ENCODE measurements at places on chromosomes 3 and 15.

- DNase-seq, result no peak
Measured at GRCh38 chr3:46861605-46862368, 1.5 kb downstream of the MYL3 start.

GRCh38 chr3:53974324-53974723 lies 82.7 kb upstream of the SELENOK start:
- no peak for DNase-seq

GRCh38 chr3:37810848-37811247 lies 50.8 kb upstream of the CTDSPL start:
- DNase-seq, result no peak

GRCh38 chr3:129727707-129728106 lies 121.2 kb upstream of the PLXND1 start:
- no peak for DNase-seq

GRCh38 chr3:170171563-170171962 lies 10.0 kb downstream of the PHC3 start:
- DNase-seq, result no peak

DNA sequence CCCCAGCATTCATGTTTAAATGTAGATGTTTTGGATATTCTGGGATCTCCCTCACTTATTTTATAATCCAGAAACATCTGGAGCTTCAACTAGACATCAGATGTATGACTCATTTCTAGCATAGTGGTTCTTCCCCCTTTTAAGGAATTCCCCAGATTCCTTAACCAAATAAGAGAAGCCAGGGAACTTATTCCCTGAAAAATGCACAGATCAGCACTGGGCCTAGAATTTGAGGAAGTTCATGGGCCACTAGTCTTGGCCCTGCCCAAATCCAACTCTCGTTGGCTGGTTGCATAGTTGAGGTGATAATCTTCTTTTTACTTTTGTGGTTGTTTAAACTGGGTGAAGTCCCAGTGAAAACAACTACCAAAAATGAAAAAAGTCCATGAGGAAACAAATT lies 20.4 kb downstream of the RARRES1 start:
- peak; percentile 68 for DNase-seq

DNA sequence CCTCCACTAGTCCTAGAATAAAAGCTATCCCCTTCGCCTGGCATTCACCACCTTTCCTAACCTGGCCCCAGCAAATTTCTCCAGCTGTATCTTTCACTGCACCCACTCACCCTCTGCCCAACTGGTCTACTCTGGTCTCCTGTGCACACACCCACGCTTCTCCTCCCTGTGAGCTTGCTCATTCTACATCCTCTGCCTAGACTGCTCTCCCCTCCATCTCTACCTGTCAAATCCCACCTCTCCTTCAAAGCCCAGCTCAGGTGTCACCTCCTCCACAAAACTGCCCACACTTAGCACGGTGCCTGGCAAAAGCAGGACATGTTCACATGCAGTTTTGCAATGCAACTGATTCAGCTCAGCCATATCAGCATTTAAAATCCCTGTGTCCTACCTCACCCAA lies 45.8 kb upstream of the NTRK3 start:
- DNase-seq, result no peak

- DNase-seq, result no peak
Measured at GRCh38 chr15:49155834-49156627, 632 bp upstream of the COPS2 start.

DNA sequence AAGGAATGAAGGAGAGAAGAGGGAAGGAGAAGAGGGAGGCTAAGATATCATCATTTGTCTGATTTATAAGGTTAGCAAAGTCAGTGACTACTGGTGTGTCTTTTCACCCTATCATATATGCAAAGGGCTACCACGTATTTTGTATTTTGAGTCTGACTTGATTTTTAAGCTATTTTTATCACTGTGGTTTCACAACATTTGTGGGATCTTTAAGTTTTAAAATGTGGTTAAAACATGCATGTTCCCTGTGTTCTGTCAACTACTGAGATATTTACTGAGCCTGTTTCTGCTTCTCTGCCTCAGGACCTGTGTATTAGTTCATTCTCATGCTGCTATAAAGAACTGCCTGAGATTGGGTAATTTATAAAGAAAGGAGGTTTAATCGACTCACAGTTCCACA lies 22.5 kb upstream of the SPTSSB start:
- DNase-seq, result no peak
